Stimulated activated CD8-positive, alpha-beta memory T cell treated with anti-CD3 and anti-CD28 coated beads, Interleukin-7, amount 100 ng/mL, for 1 hour (primary cell): ENCODE measurements at places on chromosomes 1 and 21.

DNA sequence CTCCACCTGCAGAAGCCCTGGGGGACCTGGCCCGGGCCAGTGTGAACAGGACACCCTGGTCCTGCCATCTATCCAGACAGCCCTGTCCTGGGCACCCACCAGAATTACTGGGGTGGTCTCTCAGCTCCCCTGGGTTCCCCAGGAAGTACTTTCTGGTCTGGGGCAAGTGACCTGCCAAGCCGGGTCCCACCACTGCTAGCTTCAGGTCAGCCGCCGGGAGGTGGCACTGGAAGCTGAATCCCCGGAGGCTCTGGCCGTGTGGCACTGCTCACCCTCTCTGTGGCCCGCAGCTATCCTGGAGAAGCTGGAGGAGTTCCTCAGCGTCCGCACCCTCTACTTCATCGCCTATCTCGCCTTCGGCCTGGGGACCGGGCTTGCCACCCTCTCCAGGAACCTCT, 21.3 kb downstream of the SLC45A1 start:
- no peak for DNase-seq

- no peak for DNase-seq
These were observed 829 bp downstream of the KCNE1 start for GRCh38 chr21:34511181-34511580.

DNA sequence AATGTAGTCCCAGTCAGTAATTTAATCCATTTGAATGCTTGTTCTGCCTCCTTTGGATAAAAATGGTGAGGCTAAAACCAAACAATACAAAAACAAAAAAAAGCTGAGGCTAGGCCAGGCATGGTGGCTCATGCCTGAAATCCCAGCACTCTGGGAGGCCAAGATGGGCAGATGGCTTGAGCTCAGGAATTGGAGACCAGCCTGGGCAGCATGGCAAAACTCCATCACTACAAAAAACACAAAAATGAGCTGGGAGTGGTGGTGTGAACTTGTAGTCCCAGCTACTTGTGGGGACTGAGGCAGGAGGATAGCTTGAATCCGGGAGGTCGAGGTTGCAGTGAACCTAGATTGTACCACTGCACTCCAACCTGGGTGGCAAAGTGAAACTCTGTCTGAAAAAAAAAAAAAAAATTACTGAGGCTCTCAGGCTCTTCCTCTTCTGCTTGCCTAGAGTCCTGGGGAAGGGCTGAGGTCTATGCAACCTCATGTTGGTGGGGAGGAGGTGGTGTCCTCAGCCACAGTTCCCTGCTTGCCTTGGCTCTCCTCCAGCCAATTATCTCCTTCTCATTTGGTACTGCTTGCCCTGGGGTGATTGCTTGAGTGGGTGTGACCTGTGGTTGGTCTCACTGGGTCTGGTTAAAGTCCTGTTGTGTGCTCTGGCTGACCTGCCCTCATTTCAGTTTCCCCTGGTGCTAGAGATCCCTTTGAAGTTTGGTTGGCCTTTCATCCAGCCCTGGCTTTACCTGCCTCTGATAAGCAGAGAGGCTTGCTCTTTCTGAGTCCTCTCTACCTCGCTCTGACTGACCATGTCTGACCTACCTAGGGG, 20.9 kb downstream of the S1PR1 start:
- DNase-seq, result no peak

DNA sequence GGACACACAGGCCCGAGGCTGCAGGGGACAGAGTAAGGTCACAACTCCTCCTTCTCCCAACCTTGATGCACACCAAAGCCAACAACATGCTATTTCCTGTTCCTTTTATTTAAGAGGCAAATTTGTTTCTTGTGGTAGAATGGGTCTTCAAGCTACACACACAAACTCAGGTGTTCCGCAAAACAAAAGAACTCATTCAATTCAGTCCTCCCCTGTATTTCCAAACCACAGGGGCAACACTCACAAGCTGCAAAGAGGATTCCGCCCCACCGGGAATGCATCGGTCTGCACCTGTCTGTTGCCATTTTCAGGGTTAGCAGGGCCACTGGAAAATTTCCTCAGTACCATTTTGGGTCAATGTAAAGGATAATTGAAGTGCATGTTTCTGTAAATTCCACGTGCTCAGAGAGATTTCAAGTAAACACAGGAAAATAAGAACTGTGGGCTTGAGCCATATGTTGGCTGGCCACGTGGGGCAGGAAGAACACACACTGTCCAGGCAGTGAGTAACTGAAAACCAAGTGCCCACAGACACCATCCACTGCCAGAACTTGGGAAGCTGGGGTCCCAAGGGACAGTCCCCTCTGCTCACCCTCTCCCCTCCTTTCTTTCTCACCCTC, 145.2 kb upstream of the ERG start:
- no peak for DNase-seq

DNA sequence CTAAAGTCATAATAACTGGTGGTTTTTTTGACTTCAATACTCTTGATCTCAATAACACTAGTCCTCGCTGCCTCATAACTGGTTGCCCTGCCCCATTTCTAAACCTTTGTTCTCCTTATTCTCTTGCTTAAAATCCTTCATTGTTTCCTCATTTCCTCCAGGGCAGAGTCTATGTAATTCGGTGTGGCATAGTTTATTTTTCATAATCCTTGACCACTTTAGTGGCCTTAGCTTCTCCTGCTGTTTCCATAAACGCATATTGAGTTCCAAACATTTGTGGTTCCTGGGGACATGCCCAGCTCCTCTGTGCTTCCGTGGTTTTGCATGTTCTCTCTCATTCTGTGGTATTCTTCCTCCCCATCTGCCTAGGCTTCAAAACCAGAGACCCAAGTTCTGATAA, 19.0 kb upstream of the TLCD4 start:
- no peak for DNase-seq

DNA sequence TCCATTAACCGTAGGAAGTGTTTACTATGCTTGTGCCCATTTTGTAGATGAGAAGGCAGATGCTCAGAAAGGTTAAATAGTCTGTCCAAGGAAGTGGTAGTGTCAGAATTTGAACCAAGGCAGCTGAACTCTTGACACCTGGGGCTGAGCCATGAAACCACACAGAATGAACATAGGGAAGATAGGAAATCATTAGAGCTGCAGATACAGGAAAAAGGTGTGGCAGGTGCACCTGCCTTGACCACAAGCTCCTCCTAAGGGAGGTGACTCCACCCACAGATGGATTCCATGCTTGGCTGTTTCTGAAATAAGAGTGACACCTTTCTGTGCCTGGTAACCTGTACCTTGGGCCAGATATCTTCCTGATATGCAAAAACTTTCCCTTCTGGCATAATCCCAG, 69.9 kb upstream of the IGSF21 start:
- no peak for DNase-seq
